ENCODE measurements at places on chromosomes 4 and X. TPM values are rescaled to one million over a fixed set of nuclear protein-coding genes. Genes with fewer than 3 reads are reported as not detected.
A peak's percentile ranks its signal among the peaks of the same experiment; 100 is the strongest.

PARM1 gene
- under 0.01 TPM for total RNA-seq

NPFFR2 gene
- total RNA-seq = not detected

ATP10D gene
- total RNA-seq = 51.8 TPM

DNA sequence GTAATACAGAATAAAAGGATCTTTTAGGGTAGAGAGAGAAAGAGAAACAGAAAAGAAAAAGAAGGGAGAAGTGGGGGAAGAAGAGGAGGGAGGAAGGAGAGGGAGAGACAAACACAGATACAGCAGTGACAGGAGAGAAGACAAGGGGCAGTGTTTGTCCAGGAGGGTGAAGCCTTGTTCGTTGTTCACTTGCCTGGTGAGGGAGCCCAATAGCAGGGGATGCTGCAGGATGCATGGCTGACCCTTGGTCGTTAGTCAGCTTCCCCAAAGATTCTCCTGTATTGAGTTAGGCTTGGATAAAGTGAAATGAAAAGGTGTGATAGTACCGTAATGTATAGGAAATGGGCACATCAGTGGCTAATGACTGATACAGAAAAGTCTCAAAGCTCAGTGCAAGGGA is 403.7 kb downstream of the IL15 start:
- no peak for DNase-seq

- DNase-seq = no peak
These were observed 101.9 kb upstream of the CCSER1 start for GRCh38 chr4:90025248-90025647.

GRCh38 chr4:72567821-72568675 is 973 bp downstream of the ADAMTS3 start:
- DNase-seq = peak; percentile 92

DNA sequence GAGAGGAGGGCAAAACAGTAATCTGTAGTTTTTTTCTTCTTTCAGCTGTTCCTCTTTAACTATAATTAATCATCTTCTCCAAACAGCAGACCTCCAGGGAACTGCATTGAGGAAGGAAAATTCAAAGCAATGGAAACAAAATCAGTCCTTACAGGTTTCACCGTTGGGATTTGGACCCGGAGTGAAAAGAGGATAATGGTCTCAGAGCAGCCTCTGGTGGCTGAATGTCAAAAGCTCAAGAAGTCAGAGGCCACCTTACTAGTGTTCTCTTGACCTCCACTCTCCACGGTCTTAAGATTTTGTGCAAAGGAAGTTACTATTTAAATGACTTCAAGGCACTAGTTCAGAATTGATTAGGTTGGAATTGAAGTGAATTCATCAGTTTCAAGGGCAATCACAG is 16.0 kb upstream of the MID1 start:
- DNase-seq = peak; percentile 37

- peak; percentile 61 for DNase-seq
These were observed 43.3 kb upstream of the PDGFC start for GRCh38 chr4:157014621-157015591.

- peak; percentile 27 for DNase-seq
These were observed 150.1 kb downstream of the PJA1 start for GRCh38 chrX:69015156-69015555.

GRCh38 chrX:39772057-39772832 is 325.5 kb downstream of the BCOR start:
- peak; percentile 83 for DNase-seq

DNA sequence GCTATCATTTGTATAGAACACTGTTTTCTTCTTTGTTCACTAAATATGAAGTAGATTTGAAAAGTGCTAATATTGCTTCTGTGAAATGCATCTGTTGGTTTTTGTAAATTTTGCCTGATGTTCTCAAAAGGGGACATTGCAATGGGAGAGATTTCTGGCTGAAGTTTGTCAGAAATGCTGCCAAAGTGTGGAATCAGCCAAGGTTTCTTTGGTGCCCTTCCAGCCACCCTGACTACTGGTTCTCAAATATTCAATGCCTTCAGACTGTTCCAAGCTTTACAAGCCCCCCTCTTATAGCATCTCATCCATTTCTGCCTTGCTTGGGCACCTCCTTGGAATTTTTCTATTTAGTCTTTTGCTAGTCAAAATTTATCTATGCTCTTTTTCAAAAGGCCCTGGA is 60.6 kb upstream of the TMLHE start:
- DNase-seq = no peak

SH2D1A gene
- not detected for total RNA-seq

UCP1 gene
- total RNA-seq = not detected

POLN gene
- total RNA-seq = 4.1 TPM

DNA sequence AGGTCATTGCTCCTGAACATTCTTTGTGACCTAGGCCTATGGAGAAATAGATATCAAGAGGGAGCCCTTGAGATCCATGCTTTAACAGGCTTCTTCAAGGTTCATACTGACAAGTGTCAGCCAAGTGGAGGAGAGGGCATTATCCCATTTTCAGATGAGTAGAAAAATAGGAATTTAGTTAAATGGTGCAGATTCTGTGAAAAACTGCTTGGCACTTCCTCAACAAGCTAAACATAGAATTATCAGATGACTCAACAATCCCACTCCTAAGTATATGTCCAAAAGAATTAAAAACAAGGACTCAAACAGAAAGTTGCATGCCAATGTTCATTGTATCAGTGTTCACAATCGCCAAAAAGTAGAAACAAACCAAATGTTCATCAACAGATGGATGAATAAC is 43.8 kb upstream of the KCNIP4 start:
- DNase-seq = peak; percentile 34
